ENCODE measurements at places on chromosomes 2 and 18. TPM values are rescaled to one million over a fixed set of nuclear protein-coding genes. Genes with fewer than 3 reads are reported as not detected.

- no peak for DNase-seq
These were observed 48.2 kb upstream of the GPC1 start for GRCh38 chr2:240387325-240387668.

DNA sequence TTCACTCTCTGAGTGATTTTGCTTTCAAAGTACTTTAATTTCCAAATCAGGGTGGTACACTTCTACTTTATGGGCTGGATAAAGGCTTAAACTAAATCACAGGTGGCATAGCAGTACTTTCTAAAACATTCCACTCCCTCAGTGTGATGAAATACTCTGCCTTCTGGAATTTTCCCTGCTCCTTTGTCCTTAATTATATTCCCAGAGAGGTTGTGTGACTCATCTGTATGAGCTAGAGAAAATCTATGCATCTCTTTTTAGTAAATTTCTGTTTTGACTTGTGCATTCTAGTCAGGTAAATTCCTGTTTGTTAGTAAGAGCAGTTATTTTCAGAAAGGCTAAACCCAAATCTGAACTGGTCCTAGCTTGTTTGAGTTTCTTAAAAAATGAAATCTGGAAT is 29.0 kb upstream of the PLA2R1 start:
- no peak for DNase-seq

GRCh38 chr2:40483549-40484243 is 31.8 kb upstream of the SLC8A1 start:
- no peak for DNase-seq

DNA sequence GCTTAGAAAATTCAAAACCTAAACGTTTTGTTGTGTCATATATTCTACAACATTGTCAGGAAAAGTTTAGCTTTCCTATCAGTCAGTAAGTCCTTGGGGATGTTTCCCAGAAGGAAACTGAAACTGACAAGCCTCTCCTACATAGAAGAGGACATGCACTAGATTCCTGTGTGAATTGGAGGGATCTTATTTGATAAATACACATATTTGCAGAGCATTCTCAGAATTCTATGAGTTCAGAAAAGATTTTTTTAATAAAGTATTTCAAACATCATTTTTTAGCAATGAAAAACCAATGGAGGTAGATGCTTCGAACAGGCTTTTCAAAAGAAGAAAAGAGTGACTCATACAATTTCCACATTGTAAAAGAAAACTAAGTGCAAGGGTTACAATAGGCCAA is 1706.7 kb downstream of the SUCLG1 start:
- DNase-seq = no peak

GRCh38 chr18:24546307-24546706 is 85.9 kb downstream of the HRH4 start:
- DNase-seq = no peak

The ANKRD30B gene
- 0.13 TPM for polyA plus RNA-seq

DNA sequence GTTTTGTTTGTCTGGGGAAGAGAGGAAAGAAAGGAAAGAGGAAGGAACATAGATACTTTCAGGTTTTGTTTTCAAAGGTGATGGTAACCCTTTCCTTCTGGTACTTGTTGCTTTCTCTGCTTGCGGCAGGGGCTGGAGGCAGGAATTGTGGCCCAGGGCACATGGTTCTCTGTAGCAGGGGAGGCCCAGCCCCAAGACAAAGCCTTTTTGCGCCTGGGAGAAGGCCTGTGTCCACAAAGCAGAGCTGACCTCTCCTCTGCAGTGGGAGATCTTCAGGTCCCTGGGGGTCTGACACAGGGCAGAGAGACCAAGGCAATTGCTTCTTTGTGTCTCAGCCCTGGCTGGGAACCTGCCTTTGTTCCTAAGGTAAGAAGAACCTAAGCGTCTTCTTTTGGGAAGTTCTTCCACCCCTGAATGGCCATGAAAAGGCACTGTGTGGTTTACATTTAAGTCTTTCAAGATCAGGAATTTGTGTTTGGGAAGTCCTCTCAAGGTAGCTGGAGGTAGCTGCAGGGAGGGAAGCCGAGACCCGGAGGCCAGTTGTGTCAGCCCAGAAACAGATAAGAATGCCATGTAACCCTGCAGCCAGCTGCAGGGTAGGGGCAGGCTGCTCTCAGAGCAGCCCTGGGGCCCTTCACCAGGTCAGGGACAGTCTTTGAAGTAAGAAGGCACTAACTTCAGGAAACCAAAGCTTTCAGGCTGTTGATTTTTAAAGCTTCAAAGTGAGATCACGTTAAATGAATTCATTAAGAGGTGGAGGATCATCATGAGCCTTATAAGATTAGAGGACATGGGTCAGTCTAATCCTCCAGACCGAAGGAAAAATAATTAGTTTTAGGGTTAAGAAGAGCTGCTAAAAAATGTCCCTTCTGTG is 119.3 kb downstream of the STPG4 start:
- no peak for DNase-seq

DNA sequence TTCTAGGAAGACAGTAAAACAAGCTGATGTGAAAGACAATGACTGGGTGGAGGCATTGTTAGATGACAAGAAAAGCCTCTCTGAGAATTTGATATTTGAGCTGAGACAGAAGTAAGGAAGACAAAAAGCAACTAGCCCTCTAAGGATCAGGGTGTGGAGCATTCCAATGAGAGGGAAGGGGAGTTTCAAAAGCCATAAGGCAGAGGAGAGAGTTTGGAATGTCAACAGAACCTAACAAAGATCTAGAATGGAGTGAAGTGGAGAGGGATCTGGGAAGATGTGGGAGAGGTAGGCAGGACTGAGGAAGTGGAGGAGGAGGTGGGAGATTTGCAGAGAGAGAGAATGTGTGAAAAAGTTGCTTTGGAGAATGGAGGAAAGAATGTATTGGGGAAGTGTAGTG is 17.3 kb upstream of the ASXL2 start:
- no peak for DNase-seq
